ENCODE measurements at places on chromosomes 2 and 18.
A peak's percentile ranks its signal among the peaks of the same experiment; 100 is the strongest.

GRCh38 chr18:34694591-34695165 lies 15.4 kb upstream of the DTNA start:
- no peak for DNase-seq

DNA sequence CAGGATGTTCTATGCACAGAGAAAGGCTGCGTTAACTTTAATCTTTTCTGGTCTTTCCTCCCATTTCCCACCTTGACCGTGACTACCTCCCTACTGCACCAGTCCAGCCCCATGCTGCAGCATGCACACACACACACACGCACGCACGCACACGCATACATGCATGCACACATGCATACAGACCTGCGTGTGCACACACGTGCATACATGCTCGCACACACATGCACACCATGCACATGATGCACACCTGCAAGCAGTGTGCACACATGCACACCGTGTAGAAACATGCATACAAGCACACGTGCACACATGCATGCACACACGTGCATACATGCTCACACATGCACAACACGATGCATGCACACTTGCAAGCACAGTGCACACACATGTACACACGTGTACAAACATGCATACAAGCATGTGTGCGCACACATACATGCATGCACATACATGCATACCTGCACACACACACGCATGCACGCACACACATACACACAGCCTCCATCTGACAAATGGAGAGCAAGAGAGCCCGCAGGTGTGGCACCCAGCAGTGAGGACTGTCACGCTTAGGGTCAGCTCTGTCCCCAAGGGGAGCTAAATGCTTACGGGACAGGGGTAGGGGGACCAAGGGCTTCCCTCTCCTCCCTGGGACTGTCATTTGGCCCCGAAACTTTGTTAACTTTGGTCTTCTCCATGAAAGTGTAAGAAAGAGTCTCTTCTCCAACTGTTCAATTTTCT lies 18.2 kb downstream of the SNORC start:
- no peak for DNase-seq

DNA sequence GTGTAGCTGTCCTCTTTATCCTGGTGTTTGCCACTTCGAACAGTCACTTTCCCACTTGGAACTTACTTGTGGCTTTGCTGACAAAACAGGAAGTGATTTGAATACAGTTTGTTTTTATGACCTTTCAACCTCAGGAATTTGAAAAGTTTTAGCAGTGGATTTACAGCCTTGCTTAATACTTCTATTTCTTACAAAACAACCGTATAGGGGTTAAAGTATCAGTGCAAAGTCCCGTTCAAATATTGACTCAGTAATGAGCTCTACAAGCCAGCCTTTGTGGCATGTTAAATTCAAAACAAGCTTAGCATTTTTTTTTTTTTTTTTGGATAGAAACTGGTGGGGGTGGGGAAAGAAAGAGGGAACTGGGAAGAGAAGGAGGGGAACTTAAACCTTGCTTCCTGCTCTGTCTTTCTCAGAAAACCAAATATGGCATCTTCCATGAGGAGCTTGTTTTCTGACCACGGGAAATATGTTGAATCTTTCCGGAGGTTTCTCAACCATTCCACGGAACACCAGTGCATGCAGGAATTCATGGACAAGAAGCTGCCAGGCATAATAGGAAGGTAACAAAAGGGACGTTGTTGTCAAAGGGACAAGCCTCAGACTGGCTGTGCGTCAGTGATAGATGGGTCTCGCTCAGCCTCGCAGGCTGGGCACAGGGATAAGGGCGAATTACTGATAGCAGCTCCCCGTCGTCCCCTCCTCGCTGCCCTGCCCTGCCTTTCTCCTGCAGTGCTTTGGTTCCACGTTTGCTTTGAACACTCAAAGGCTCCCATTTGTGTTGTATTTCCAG lies at the start of gene HNMT:
HNMT (plus strand) TSS at position 408 of the 793 bp plus-strand sequence; CDS start at position 427, 19 bp downstream.
- DNase-seq: peak; percentile 97

DNA sequence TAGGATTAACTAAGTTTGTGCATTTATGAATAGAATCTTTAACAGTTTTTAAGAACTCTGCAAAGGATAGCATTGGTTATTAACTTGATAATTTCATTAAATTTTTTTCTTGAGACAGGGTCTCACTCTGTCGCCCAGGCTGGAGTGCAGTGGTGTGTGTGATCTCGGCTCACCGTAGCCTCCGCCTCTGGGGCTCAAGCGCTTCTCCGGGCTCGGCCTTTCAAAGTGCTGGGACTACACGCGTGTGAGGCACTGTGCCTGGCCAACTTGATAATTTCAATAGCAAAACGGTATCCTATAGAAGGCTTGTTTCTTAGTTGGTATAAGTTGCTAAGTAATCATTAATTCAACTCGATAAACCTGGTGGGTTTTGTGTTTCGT lies 38.0 kb downstream of the ADNP2 start:
- peak; percentile 26 for DNase-seq

DNA sequence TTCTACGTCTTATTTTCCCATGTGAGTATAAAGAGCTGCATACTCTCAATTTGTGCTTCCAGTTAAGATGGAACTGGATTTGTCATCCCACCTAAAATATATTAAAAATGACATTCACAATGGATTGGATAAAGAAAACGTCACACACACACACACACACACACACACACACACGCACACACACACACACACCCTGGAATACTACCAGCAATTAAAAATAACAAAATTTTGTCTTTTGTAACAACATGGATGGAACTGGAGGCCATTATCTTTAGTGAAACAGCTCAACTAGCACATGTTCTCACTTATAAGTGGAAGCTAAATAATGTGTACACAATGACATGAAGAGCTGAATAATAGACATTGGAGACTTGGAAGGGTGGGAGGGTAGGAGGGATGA lies 3.8 kb upstream of the QPCT start:
- DNase-seq: no peak

GRCh38 chr2:63163161-63163820 lies 112.7 kb downstream of the OTX1 start:
- no peak for DNase-seq

DNA sequence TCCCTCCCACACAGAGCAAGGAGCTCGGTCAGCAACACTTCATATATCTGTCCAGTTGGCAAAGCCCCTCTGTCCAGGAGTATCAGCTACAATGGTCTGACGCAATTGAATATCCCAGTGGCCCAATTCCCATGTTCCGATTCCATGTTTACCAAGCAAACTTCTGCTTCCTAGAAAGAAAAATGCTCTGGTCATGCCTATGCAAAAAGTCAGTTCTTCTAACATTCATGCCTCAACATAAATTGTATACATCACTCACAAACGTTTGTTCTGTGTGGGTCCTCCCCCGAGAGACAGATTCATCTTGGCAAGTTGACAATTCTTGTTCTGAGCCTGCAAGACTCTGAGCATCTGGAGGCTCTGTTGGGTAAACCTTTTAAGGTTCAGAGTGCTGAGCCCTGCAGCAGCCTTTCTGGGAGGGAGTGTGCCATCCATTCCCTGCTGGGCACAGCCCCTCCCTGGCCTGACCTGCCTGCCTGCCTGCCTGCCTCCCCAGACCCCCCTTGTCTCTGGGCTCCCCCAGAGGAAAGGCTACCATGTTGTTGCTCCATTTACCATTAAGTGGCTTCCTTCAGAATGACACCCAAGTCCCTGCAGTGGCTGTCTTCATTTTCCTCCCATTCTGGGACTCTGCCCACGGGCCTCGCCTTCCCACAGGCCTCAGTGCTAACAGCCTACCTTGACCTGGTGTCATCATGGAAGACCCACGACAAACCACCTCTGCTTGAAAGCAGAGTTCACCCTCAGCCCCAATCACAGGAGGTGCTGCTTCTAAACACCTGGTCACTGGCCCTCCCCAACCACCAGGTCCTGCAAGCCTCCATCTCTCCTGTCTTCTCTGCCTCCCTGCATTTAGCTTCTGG lies 37.6 kb upstream of the TAF1B start:
- no peak for DNase-seq

GRCh38 chr2:36963106-36963505 lies 3.2 kb downstream of the STRN start:
- no peak for DNase-seq

- no peak for DNase-seq
These were observed 313.9 kb downstream of the EXOC6B start for GRCh38 chr2:72511906-72512305.

GRCh38 chr2:154408786-154409185 lies 289.7 kb upstream of the KCNJ3 start:
- DNase-seq: no peak

GRCh38 chr18:5582849-5583681 lies 39.3 kb upstream of the EPB41L3 start:
- peak; percentile 75 for DNase-seq

- DNase-seq: no peak
These were observed 12.0 kb downstream of the STK17B start for GRCh38 chr2:196159221-196159892.
